Stimulated activated CD4-positive, alpha-beta T cell treated with anti-CD3 and anti-CD28 coated beads, Interleukin-1b, Interleukin-23, amount 100 ng/mL, for 1 hour (primary cell): ENCODE measurements at places on chromosomes 2 and 18.

- no peak for DNase-seq
Measured at GRCh38 chr2:138531913-138532312, 30.3 kb downstream of the SPOPL start.

GRCh38 chr2:36441816-36442215 is 86.2 kb downstream of the CRIM1 start:
- DNase-seq = no peak

- DNase-seq = no peak
Measured at GRCh38 chr18:55918444-55918843, 330.5 kb upstream of the TCF4 start.

GRCh38 chr2:240250150-240250984 is 109.9 kb upstream of the OTOS start:
- no peak for DNase-seq

GRCh38 chr2:65064728-65065552 is 8.7 kb downstream of the CEP68 start:
- no peak for DNase-seq

DNA sequence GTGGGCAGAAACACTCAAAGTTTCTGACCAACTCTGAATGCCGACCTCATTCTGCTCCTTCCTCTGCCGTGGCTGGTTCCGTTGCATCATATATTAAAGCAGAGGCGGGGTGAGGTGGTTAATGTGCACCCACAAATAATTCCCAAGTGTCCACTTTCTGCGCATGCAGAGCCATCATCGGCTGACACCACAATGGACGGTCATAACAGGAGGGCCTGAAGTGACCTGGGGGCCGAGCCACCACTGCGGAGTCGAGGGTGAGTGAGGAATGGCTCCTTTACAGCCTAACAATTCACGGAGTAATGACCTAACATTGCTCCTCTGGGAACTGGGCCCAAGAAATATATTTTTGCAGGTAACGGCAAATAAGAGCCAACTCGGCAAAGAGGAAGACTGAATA is 32.9 kb upstream of the GLI2 start:
- DNase-seq = no peak

GRCh38 chr2:20409039-20409438 is 37.8 kb upstream of the RHOB start:
- no peak for DNase-seq

DNA sequence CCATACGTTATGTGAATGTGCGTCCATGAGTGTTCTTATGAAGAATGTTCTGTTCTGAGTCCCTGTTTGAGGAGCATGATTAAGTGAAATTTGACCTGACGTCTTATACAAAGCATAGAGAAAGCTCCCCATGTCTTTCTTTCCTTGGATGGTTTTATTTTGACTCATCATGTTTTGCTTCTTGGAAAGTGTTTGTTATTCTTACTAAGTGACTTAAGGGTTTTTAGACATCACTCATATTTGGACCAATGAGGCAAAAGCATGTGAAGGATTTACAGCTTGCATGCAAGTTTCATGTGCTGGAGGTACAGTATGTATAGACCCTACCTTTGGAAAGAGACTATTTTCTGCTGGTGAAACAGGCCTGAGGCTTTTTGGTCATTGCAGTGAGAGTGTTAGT is 33.5 kb upstream of the ZEB2 start:
- no peak for DNase-seq
